Naive thymus-derived CD4-positive, alpha-beta T cell (primary cell): ENCODE measurements at places on chromosomes 4 and X. TPM values are rescaled to one million over a fixed set of nuclear protein-coding genes. Genes with fewer than 3 reads are reported as not detected.

The CLTRN gene
- 0.13 TPM for polyA plus RNA-seq

The CSN1S1 gene
- polyA plus RNA-seq: not detected

The CXCR3 gene
- polyA plus RNA-seq: 0.84 TPM

The NAP1L3 gene
- 4.4 TPM for polyA plus RNA-seq

The PABPC5 gene
- polyA plus RNA-seq: not detected

The YY2 gene
- 0.79 TPM for polyA plus RNA-seq

The RPL10 gene
- polyA plus RNA-seq: 7,439 TPM

The PF4V1 gene
- polyA plus RNA-seq: not detected

The PASD1 gene
- polyA plus RNA-seq: not detected

The SYP gene
- polyA plus RNA-seq: 0.53 TPM

The PPBP gene
- polyA plus RNA-seq: not detected

The USP17L28 gene
- not detected for polyA plus RNA-seq

The OPHN1 gene
- not detected for polyA plus RNA-seq

The PRPS1 gene
- 54.7 TPM for polyA plus RNA-seq

The NDST3 gene
- polyA plus RNA-seq: 0.18 TPM

DNA sequence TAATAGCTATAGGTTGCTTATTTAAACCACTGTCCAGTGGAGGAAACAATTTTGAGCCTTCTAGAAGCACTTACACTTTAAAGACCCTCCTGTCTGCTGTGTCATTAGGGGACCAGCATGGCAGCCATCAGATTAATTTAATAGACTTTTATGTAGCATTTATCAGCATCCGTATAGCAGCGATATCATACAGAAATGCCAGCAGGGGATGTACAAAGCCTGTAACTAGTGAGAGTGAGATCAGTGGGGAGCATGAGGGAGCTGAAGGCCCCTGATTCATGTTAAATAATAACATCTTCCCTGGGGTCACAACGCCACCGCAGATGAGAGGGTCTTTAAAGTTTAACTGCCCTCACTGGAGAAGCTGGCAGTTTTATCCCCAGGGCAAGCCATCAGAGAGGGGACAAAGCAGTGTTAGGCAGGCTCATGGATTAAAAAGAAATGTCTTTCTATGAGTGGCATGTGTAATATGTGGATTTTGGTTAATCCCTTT, 144.7 kb downstream of the PDGFRA start:
- no peak for DNase-seq

GRCh38 chr4:140255927-140256326, 101.9 kb upstream of the MAML3 start:
- DNase-seq: no peak

DNA sequence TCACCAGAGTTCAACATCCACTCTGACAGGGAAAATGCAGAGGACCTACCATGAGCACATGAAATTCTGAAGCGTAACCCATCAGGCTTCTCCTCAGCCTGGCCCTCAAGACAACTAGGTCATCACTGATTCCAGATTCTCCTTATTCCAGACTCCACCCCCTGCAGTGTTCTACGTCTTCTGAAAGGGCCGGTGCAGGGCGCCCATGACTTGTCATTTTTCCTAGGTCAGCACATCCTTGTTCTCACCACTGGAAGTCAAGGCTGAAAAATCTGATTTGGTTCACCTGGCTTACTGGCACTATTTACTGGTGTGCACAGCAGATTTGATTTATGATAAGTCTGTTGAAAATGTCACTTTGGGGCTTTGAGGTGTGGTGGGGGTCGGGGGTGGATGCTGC, 140.9 kb upstream of the KLF3 start:
- DNase-seq: no peak

DNA sequence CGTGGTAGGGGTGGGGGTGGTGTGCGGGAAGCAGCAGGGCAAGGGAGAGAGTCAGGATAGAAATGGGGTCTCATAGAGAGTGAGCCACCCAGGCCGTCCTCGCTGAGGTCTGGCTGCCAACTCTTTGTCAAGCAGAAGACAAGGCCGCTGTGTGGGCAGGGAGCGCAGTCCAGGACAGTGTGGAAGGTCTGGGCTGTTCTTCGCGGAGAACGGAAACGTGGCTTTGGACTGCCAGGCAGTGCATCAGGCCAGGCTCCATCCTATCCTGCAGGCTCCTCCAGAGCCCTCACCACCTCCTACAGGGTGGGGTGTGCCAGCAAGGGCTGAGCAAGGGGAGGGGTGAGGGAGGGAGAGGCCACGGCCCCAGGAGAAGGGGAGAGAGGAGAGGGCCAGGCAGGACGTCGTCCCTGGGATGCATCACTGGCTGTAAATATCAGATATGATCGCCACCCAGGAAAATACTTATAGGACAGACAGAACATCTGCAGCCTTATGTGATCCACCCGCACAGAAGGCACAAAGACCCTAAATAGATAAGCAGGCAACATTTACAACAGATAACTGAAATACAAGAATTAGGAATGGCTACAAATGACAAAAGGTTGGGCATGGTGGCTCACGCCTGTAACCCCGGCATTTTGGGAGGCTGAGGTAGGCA, 85.3 kb downstream of the ABLIM2 start:
- DNase-seq: no peak

DNA sequence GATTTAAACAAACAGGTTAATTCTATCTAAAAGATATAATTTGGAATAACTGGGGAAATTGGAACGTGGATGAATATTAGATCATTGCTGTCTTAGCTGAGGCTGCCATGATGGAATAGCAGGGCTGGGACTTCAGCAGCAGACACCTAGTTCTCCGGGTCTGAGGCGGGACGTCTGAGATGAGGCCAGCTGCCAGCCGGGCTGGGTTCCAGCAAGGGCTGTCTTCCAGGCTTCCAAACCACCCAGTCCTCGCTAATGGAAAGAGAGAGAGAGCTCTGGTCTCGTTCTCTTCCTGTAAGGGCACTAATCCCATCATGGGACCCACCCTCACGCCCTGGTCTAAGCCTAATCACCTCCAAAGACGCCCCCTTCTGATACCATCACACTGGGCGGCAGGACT, 85.7 kb downstream of the ADRA2C start:
- DNase-seq: no peak

GRCh38 chr4:109662771-109663170, 40.5 kb downstream of the CASP6 start:
- no peak for DNase-seq

- DNase-seq: no peak
These were observed 120.1 kb downstream of the MANBA start for GRCh38 chr4:102640669-102641068.

DNA sequence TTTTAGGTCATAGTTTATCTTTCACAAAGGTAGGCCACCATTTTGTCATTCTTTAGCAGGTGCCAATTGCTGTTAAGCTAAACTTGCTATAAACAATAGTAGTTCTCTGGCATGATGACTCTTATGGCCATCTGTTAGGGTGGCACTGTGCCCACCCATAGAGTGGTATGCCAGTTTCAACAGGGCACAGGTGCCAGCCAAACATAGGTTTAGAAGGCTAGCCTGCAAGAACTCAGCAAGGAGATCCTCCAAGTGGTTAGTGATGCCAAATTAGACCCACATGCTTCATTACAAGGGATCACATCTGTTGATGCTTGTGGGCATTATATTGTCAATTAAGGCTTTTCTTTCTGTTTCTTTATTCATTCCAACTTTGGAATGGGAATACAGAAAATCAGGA, 204.5 kb downstream of the FMR1NB start:
- DNase-seq: no peak

- no peak for DNase-seq
These were observed 137.0 kb upstream of the INPP4B start for GRCh38 chr4:142983065-142983464.

- no peak for DNase-seq
These were observed at the start of gene XPNPEP2 for GRCh38 chrX:129738466-129739308. XPNPEP2 (plus strand) TSS chrX:129738979; CDS start chrX:129739214, 235 bp downstream.

DNA sequence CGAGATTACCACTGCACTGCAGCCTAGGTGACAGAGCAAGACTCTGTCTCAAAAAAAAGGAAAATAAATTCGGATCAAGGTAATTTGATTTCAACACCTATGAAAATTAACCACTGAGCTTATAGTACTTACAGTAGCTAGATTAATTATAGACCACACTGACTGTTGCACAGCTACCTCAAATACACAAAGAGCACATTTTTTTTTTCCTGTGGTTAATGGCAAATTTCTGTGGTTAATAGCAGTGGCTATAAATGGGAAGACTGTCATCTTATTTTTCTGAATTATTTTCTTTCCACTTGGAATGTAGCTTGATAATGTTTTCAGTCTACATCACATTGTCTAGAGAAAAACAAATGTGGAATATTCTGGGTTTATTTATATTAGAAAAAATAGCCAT, 1661.6 kb upstream of the PCDH7 start:
- no peak for DNase-seq

DNA sequence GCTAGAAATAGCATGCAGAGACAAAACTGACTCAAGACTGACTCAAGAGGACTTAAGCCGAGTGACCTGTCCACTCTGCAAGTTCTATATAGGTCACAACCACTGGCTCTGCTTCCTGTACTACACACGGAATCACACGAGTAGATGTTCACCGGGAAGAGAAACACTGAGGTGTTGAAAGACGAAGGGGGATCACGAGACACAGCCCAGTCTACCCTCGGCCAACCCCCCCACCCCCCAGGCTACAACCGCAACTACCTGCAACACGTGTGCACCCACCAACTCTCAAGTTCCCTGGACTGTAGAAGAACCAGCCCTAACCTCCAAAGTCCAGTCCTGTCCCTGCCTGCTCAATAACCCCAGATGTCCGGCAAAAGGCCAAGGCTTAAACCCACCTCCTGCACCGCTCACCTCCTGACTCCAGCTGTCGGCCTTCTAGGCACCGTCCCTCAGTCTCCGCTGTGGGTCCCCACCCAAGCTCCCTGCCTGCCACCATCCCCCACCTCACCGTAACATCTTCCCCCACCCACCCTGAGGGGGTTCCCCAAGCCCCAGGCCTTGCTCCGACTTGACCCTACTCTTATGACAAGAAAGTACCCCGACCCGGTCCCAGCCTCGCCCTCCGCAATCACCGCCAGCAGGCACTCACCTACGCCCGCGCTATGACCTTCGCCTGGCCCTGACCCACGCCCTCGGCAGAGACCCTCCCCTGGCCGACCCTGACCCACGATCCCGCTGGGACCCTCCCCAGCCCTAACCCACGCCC, 739 bp downstream of the GAK start:
- DNase-seq: no peak

GRCh38 chr4:78222575-78223186, 165.6 kb downstream of the FRAS1 start:
- DNase-seq: no peak

DNA sequence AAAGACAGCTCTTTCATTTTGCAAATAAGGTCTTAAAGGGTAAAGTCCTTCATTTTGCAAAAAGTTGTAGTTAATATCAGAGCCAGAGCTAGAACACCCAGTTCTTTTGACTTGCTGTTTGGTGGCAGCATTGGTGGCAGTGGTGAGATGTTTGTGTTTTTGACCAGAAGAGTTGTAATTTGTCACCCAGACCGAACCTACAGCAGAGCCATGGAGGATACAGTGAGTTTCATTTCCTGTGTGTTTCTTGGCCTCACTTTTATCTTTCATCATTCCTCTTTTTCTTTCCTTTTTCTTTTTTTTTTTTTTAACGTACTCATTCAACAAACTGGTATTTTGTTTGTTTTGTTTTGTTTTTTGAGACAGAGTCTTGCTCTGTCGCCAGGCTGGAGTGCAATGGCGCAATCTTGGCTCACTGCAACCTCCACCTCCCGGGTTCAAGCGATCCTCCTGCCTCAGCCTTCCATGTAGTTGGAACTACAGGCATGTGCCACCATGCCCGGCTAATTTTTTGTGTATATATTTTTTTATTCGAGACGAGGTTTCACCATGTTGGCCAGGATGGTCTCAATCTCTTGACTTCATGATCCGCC, 116.4 kb downstream of the AFF1 start:
- DNase-seq: no peak

- no peak for DNase-seq
These were observed 36.4 kb downstream of the HTRA3 start for GRCh38 chr4:8305851-8306471.

- DNase-seq: no peak
These were observed 28.4 kb downstream of the APBB2 start for GRCh38 chr4:41185614-41186592.

DNA sequence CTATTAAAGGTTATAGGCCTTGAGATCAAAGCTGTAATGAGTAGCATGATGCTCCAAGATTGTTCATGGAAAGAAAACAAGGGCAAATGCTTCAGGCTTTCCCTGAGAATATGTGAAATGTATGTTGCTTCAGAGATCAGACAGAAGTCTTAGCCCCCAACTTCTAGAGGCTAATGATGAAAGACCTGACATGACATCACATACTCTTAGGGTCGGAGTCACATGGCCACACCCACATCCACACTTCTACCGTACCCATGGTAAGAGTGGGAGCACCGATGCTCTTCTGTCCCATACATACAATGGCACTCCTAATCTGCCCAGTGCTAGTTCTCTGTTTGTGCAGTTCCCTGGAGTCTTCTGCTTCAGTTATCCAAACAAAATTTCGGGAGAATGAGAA, 111.9 kb upstream of the ACSL4 start:
- DNase-seq: no peak

- DNase-seq: no peak
These were observed 232.8 kb upstream of the HDX start for GRCh38 chrX:84735025-84735424.

GRCh38 chrX:13158911-13159310, 114.5 kb upstream of the FAM9C start:
- no peak for DNase-seq

GRCh38 chr4:6834867-6835266, 52.3 kb downstream of the KIAA0232 start:
- no peak for DNase-seq

- DNase-seq: no peak
These were observed 23.7 kb upstream of the TENM3 start for GRCh38 chr4:182219411-182220056.

GRCh38 chr4:113173793-113174264, 124.4 kb downstream of the ANK2 start:
- no peak for DNase-seq

- DNase-seq: no peak
These were observed 157.4 kb downstream of the STIM2 start for GRCh38 chr4:27018076-27018475.

- no peak for DNase-seq
These were observed 1.4 kb upstream of the MSL3 start for GRCh38 chrX:11756354-11757318.

GRCh38 chr4:14221176-14221575, 593.7 kb upstream of the BOD1L1 start:
- no peak for DNase-seq

DNA sequence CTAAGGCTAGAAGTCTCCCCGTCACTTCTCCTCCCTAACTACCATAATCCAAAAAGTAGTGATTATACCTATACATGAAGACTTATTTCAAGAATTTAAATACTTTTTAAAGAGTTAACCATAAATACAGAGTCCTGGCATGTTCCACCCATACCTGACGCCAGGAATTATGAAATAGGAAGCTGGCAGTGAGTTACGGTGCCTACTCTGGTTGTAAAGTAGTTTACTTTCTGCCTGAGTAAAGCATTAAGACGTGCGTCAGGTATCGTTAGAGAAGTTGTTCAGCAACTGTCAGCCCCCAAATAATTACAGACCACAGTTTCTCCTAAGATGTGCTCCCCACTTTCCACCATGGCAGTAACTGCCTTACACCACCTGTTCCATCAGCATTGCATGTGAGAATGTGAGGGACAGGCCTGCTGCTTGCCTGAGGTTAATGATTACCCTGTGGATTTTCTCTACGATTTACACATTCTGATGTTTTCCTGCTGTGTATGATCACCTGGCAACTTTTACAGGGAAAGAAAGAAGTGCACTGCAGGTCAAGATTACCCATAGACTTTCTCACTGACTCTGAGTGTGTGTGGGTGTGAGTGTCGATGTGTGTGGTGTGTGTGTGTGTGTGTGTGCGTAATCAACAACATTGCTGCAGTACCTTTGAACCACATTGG, 92.3 kb upstream of the SLC7A11 start:
- DNase-seq: no peak

- DNase-seq: no peak
These were observed 22.9 kb downstream of the ZFYVE28 start for GRCh38 chr4:2395584-2395983.
